ENCODE measurements at places on chromosomes 7 and 10. TPM values are rescaled to one million over a fixed set of nuclear protein-coding genes. Genes with fewer than 3 reads are reported as not detected.

HACD1 gene
- total RNA-seq = 0.86 TPM

PRPS1L1 gene
- total RNA-seq = not detected

SPDYE6 gene
- not detected for total RNA-seq

PITX3 gene
- not detected for total RNA-seq

TRIM74 gene
- total RNA-seq = 1.5 TPM

CBLL1 gene
- total RNA-seq = 46.3 TPM

CRHR2 gene
- total RNA-seq = not detected

TAF5 gene
- 10.3 TPM for total RNA-seq

TUBB8 gene
- not detected for total RNA-seq

EBLN1 gene
- not detected for total RNA-seq

ANKRD30A gene
- not detected for total RNA-seq

SPDYE9 gene
- not detected for total RNA-seq

SMKR1 gene
- total RNA-seq = 7.6 TPM

Measured in T-helper 2 cell treated with Interferon-gamma antibody and Interleukin-4, amounts not matched to agents 100 ng/mL and 5 ng/mL, for 36 hours (primary cell).